ENCODE measurements at places on chromosomes 12 and 14. TPM values are rescaled to one million over a fixed set of nuclear protein-coding genes. Genes with fewer than 3 reads are reported as not detected.

IKBIP gene
- 20.2 TPM for total RNA-seq

BCL11B gene
- 0.28 TPM for total RNA-seq

ZNF891 gene
- total RNA-seq = 3.9 TPM

DNA sequence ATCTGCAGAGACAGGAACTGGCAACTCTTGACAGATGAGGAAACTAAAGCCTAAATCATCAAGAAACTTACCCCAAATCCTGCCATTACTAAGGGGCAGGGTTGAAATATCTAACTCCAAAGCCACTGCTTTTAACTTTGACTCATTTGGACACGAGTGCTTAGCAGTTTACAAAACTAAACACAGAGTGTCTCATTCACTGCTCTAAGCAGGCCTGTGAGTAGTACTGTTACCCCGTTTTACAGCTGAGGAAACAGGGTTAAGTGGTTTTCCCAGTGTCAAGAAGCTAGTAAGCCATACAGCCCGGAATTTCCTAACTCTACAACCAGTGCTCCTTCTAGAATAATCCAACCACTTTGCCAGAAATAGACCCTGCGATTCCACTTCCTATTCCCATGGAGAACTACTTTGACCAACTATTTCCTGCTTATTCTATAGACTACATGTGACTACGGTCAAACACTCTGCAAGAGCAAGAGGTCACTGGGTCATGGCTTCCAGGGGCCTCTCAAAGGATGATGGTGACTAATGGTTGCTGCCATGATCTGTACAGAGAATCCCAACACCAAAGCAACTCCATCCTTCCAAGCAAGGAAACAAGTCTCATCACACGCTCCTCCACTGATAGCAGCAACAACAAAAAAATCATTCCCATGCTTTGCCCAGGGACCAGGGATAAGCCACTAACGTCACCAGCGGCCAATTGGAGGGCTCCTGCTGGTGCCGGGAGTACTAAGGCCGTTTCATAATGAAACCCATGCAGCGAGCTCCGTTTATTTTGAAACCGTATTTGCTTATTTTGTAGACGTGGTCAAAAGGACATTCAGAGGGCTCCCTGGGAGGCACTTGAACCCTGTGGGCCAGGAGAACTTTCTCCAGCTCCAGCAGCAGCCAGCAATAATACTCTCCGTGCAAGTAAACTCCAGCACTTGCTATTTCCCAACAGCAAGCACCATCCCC, 56.3 kb downstream of the NUAK1 start:
- peaks cover 87% of the 10 kb centered on the region for H3K4me1 ChIP-seq
- H3K36me3 ChIP-seq = peaks cover 27% of the 10 kb centered on the region
- peak overlapping the region; percentile 34 for H3K4me3 ChIP-seq

DNA sequence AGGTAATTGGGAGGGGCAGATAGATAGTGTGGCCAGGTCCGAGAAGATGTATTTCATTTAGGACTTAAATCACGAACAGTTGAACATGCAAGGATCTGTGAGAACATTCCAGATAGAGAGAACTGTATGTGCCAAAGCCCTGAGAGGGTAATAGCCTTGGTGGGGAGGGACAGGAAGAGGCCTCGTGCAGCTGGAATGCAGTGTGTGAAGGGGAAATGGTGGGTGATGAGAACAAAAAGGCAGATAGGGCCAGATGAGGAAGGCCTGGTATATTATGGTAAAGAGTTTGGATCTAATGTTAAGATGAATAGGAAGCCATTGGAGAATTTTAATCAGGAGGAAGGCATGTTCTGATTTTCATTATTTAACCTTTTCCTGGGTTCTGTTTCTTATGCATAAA, 136.3 kb downstream of the TPH2 start:
- H3K4me3 ChIP-seq = no peak overlapping the region
- peak overlapping the region; percentile 38 for H3K27ac ChIP-seq
- peaks cover 6% of the 10 kb centered on the region for H3K36me3 ChIP-seq
- no peak for DNase-seq

All from neural crest cell (in vitro differentiated cells).